ENCODE measurements at places on chromosomes 12 and 14.

GRCh38 chr12:28780096-28780495, 369.0 kb upstream of the FAR2 start:
- no peak for DNase-seq

DNA sequence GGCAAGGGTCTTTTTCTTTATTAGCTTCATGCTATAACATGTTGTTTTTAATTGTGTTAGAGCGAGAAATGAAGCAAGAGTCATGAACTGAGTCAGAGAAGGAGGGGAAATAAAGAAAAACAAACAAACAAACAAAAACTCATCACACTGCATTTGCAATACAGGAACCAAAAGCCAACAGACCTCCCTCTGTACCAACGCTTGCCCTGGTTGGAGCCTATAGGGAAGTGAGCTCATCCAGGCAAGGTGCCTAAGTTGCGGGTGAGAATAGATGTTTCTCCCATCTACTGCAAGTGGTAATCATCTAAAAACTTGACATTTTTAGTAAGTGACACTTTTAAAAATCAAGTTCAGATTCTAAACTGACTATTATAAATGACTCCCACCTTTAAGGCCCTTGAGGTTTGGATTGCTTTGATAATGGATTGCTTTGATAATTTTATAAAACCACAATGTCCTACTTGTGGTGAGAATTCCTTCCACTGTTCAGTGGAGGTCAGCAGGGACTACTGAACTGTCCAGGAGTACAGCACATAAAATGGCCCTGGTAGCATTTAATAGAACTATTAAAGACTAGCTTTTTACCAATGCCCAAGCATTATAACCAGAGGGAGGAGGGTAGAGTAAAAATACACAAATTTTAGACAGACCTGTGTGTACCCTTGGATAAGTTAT, 31.3 kb downstream of the SLC38A1 start:
- no peak for DNase-seq

DNA sequence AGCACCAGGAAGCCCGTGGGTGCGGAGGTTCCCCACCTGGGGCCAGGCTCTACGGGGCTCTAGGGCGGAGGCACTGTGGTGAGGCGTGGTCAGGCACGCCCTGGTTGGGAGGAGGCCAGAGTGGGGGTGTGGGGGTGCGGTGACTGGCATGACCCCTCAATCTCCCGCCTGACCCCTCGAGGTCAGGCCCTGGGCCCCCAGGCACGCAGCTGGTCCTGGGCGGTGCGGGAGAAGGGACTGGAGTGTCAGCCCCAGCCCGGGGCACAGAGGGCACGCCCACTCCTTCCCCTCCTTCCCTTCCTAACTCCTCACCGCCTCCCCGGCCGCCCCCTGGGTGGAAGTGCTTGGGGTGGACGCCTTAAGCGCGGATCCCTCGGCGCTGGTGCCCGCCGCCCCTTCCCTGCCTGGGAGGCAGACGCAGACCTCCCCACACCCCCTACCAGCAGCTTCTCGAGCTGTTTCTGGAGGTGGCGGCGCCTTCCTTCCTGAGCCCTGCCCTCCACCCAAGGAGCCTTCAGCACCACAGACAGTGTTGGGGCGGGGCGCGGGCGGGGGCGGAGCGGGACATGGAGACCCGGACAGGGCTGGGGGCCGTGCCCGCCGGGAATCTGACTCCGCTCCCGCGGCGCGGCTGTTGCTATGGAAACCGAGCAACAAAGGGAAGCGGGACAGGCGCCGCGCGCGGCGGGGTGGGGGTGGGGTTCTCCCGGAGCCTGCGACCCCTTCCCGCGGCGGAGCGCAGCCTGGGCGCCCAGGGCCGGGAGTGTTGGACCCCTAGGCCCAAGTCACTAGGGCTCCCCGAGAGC, 741 bp upstream of the CRIP2 start:
- no peak for DNase-seq

GRCh38 chr14:20792556-20792955, 10.1 kb downstream of the RNASE1 start:
- DNase-seq, result no peak

DNA sequence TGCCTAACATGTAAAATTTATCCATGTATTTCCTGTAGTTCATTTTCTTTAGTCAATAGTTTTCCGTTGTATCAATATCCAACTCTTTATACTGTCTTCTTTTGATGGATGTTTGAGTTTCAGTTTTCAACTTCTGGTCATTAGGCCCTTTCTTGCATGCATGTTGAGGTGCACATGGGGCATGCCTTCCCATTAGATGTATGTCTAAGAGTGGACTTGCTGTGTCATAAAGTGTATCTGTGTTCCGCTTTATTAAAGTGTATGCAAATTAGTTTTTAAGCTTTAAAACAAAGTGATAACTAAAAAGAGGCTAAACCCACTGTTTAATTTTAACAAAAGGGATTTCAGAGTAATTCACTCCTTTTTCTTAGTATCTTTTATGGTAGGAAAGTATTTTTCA, 441.1 kb downstream of the PCNX1 start:
- DNase-seq, result no peak

GRCh38 chr14:51430633-51431032, 190.6 kb downstream of the TMX1 start:
- DNase-seq, result no peak

GRCh38 chr14:75411214-75411540, 16.6 kb upstream of the JDP2 start:
- DNase-seq, result no peak

- DNase-seq, result no peak
Measured at GRCh38 chr12:62763861-62764645, 170.9 kb downstream of the PPM1H start.

GRCh38 chr12:4441355-4442335, 4.0 kb downstream of the FGF6 start:
- no peak for DNase-seq

DNA sequence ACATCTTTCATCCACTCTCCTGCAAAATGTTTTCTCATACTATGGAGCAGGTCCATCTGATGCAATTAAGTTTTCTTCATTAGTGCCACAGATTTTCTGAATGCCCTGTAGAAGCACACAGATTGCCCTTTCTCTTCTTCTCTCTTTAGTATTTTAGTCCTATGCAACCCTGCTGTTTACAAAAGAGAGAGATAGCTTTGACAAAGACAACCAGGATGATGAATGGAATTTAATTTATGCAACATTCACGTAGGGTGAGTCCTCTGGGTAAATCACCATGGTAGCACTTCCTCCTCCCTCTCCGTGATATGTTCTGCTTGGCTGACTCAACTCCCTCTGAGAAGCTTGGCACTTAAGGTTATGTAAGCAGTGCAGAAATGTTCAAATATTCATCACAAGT, 400.9 kb upstream of the PDE3A start:
- no peak for DNase-seq

- DNase-seq, result no peak
Measured at GRCh38 chr14:98946940-98947339, 325.1 kb downstream of the BCL11B start.

GRCh38 chr14:32447371-32447770, 118.3 kb downstream of the AKAP6 start:
- no peak for DNase-seq

DNA sequence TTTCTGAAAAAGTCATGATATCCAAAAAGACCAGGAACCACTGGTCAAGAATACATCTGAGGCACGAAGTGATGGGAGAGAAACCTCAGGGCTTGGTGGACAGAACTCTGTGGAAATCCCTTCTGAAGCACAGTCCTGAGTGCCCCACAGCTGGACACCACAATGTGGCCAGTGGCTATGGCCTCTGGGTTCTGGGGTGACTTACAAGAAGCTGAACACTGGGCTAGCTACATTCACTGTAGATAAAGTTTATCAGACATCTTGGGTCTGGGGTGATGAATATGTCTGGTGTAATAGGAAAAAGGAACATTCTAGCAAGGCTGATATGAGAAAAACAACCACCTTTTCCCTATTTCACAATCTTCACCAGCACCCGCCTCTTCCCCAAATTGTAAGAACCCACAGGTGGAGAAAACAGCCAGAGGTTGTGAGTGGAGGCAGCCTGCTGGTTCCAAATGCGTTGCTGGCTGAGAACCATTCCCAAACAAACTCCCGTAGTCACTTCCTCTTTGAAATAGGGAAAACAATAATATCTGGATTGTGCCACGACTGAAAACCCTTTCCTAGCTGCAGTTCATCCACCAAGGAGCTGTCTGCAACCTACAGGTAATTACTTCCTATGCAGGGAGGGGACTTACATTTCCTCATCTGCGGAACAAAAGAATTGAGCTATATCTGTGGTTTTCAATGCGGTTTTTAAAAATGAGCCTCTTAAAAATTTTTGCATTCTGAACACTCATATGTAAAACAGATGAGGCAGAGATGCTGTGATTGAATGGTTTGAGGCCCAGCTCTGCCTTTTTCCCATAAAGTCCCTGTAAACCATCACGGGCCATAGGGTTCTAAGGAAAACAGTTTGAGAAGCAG, 193.6 kb downstream of the SLC41A2 start:
- DNase-seq, result no peak

DNA sequence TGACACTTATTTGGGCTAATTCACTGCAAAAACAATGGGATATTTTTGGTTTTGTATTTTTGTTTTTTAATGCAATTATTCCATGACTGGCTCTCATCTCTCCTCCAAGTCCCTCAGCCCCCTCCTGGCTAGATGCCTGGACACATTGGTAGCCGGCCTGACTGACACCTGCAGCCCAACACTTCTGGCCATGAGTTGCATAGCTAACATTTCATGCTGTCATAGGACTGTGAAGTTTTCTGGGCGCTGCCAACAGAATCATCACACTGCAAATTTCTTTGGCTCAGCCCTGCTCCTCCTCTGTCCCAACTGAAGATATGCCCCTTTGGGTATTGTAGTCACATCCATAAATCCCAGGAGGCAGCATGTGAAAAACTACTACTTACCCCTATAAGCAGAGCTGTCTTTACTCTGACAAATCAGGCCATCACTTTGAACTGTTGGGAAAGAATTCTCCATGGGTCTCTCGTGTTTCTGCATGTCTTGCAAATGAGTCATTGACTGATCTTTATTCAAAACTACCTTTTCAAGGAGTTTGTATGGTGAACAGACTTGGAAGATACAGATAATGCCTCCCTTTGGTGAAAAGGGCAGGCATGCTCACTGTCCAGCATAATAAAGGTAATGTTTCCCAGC, 126.7 kb upstream of the LGR5 start:
- no peak for DNase-seq

DNA sequence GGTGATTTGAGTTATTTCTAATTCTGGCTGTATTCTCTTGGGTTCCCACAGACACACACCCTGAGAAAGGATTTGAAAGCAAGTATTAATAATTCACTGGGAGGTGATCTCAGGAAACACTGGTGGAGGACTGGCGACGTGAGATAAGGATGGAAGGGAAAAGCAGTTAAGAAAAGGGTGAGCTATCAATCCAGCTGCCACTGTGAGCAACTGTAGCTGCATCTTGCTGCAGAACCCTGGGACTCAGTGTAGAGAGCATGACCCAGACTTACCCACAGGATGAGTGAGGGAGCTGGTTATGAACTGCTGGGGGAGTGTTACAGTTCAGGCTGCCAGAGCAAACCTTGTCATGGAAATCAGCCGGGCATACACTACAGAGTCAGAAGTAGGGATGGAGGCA, 71.9 kb downstream of the RESF1 start:
- no peak for DNase-seq

DNA sequence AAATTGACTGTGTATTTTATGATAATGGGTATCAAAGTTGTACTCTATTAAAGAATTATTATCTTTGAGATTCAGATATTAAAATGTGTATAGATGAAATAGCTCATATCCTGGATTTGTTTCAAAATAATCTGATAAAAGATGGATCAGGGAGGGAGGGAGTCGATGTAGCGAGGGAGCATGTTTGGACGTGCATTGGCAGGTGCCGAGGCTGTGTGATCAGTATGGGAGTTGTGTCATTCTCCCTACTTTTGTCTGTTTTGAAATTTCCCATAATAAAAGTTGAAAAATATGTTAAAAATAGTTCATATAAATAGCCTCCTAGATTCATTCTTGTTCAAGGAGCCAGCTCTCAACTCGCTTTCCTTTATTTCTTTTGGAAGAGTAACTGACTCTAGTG, 171.6 kb upstream of the HIF1A start:
- no peak for DNase-seq

- no peak for DNase-seq
Measured at GRCh38 chr14:97198813-97199212, 401.6 kb downstream of the VRK1 start.

DNA sequence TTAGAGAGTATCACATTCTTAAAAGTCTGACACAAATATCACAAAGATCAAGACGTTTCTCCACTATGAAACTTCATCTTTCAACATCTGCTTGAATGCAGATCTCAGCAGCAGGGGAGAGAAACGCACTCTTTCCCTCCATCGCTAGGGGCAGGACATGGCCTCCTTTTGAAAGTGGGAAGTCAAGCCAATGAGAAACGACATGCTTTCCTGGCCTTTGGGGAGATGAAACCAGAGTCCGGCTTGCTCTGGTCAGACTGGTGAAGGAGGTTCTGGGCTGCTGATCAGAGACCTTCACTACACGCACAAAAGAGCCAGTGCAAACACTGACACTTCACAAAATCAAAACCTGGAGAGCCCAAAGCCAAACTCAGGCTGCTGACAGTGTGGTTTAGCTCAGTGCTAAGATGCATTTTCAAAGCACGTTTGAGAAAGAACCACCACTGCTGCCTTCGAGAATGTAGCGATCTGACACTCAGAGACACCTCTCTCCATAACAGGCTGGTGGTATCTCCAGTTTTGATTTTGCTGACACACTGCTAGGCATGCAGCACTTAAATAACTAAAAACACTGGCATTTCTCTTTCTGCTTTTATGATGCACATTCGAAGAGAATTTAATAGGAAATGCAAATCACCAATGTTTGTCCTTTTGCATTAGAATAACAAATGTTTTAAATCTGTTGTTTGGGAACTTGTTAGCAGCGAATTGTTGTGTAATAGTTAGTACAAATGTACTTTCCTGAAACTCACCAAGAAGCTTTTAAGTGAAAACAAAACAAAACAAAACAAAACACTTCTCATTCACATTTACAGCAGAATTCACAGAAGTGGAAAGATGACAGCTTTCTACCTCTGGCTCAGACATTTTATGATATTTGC, 93.9 kb upstream of the OVCH1 start:
- no peak for DNase-seq

- no peak for DNase-seq
Measured at GRCh38 chr12:69873429-69873828, 48.4 kb downstream of the MYRFL start.

GRCh38 chr14:77882098-77882497, 82.2 kb downstream of the ADCK1 start:
- DNase-seq, result no peak

DNA sequence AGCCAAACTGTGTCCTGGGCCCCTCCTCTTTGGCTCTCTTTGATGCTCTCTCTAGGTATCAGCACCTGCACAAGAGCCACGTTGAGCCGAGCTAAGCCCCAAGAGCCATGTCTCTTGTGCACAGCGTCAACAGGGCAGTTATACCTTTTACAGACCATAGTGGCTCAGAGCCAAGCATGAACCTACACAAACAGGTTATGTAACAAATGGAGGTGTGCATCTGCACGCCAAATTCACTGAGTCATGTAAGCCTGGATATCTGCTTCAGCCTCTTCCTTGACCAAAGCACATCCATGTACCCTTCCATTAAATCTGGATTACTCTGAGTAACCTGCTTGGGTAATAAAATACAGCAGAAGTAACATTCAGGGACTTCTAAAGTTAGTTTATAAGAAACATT, 509.7 kb downstream of the NAV3 start:
- no peak for DNase-seq

- no peak for DNase-seq
Measured at GRCh38 chr12:16573398-16574077, 32.4 kb downstream of the LMO3 start.

GRCh38 chr12:41190338-41190737, 2.2 kb downstream of the PDZRN4 start:
- DNase-seq, result no peak

Measured in cortex of kidney (tissue), 1 donor.